ENCODE measurements at places on chromosomes 1 and 21.

DNA sequence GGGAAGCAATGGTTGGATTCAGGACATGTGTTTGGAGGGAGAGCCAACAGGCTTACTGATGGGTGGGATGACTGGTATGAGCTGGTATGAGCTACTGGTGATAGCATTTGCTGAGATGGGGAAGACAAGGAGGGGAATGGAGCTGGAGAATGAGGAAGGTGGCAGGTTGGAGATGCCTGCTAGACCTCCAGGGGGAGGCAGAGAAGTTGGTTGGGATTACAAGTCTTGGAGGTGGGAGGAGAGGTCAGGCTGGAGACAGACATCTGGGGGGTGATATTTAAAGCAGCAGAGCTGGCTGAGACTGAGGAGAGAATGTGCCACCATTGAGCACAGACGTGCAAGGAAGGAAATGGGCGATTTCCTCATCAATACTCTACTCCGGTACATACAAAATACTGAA is 31.8 kb upstream of the ENO1 start:
- DNase-seq = no peak

DNA sequence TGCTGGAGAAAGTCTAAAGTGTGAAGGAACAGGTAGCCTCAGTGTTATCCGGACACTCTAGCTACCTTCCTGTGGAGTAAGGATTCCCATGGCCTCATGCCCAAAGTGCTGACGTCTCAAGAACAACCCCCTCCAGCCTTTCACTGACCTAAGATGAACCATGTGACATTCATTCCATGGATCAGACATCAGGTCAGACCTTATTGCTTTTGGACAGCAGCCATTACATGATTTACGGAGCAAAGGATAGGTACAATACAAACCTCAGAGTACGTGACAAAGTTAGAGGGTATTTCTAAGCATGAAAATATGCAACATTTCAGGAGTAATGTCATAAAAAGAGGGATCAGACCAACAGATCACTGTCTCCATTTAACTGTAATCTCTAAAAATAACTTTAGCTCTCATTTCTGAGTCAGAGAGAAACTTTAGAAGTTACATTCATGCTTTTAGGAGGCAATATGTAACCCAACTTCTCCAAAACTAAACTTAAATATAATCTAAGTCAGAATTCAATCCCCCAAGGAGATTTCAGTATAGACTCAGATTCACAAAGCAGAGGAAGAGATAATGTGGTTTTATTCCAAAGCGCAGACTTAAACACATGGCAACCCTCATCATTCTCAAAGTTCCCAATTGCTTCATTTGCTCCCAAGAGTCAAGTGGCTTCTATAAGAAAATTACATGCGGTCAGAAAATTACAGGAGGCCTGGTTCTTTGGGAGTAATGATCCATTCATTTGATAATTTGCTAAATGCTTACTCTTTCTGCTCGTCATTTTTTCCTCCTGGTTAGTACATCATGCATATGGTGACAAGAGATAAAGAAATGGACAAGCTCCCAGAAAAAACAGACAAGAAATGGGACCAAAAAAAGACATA is 280.4 kb downstream of the SETD4 start:
- DNase-seq = no peak

- DNase-seq = no peak
Observed at GRCh38 chr1:239816081-239816782, 275.5 kb upstream of the FMN2 start.

- DNase-seq = no peak
Observed at GRCh38 chr1:224173523-224173922, 9.5 kb upstream of the DEGS1 start.

GRCh38 chr1:109769330-109770078 is 5.8 kb upstream of the EPS8L3 start:
- no peak for DNase-seq

Measured in osteocyte (in vitro differentiated cells).